ENCODE measurements at places on chromosomes 16 and 17.

- peak; percentile 33 for DNase-seq
Measured at GRCh38 chr17:2786176-2786881, 9.9 kb upstream of the RAP1GAP2 start.

DNA sequence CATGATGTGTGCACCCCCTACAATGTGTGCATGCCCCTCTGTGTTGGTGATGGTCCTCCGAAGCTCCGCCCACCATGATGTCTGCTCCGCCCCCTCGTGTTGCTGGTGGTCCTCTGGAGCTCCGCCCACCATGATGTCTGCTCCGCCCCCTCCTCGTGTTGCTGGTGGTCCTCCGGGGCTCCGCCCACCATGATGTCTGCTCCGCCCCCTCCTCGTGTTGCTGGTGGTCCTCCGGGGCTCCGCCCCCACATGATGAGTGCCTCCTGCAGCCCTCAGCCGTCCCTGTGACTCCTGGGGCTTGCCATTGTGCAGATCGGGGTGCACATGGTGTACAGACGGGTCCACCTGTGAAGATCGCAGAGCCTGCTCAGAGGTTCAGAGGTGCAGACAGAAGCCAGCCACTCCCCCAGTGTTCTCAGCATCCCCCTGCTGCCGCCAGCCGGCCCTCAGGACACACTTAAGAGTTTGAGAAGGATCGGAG, 129.1 kb upstream of the CHMP6 start:
- DNase-seq, result no peak

DNA sequence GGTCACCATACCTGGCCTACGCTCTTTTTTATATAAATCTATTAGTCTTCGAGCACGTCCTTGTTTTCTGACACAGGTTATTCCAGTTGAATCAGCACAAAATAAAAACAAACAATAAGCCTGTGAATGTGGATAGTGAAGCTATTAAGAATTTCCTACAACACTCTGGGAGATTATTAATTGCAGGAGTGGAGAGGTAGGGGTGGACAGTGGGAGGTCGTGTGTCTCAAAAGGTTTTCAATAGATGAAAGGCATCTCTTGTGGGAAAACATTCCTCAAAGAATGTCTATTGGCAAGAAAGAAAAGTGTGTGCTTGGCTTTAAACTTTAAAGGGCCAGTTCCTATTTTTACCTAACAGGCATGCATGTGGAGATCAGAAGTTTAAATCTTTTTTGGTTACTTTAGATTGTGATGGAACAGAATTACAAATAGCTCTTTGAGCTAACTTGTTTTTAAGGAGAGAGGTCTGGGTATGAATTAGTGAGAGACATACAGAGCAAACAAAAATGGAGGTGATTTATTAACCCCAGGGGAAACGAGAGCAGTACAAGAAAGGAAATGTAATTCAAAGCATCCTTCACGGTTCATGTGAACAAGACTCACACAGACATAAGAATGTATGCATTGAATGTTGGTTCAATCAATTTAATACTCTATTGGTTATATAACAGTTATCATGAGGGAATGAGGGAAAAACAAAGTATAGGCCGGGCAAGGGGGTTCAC, 9.0 kb downstream of the SMYD4 start:
- DNase-seq, result no peak

DNA sequence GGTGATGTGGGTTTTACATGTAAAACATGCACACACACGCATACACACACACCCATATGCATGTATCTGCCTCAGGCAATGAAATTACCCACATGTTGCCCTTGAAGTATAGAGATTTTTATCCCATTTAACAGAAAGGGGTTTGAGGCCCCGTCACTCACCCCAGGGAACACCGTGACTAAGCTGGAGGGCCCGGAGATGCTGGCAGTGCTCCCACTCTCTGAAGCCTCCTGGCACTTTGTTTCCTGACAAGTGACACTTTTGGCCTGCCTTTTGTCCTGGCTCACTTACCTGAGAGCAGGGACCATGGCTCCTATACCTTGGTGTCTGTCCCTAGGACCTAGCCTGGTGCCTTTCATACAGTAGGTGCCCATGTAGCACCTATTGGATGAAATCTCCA, 50.0 kb upstream of the TNRC6C start:
- no peak for DNase-seq

DNA sequence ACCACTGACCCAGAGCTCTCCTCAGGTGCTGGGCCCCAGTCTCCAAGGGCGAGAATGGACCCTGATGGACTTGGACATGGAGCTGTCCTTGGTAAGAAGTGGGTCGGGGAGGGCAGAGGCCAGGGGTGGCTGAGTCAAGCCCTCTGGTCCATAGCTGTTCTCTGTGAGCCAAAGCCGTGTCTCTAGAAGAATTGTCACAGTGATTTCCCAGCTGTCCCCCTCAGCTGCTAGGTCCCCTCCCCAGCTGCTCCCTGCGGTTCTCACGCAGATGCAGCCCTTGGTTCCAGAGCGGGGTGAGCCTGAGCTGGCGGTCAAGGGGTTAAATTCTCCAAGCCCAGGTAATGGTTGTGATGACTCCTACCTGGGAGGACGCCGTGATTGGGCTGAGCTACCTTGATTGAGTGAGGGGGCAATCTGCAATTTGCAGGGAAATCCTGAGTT, 1.3 kb upstream of the NOL3 start:
- DNase-seq, result no peak

DNA sequence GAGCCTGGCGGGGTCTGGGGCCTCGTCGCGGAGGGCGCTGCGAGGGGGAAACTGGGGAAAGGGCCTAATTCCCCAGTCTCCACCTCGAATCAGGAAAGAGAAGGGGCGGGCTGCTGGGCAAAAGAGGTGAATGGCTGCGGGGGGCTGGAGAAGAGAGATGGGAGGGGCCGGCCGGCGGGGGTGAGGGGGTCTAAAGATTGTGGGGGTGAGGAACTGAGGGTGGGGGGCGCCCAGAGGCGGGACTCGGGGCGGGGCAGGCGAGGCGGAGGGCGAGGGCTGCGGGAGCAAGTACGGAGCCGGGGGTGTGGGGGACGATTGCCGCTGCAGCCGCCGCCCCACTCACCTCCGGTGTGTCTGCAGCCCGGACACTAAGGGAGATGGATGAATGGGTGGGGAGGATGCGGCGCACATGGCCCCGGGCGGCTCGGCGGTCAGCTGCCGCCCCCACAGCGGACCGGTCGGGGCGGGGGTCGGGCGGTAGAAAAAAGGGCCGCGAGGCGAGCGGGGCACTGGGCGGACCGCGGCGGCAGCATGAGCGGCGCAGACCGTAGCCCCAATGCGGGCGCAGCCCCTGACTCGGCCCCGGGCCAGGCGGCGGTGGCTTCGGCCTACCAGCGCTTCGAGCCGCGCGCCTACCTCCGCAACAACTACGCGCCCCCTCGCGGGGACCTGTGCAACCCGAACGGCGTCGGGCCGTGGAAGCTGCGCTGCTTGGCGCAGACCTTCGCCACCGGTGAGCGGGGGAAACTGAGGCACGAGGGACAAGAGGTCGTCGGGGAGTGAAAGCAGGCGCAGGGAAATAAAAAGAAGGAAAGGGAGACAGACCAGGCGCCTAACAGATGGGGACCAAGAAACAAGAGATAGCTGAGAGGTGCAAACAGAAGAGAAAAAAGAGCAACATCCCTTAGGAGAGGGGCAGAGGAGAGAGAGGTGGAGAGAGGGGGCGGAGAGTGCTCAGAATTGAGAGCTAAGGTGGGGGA, at the start of gene PNMT:
Gene PNMT (plus strand): TSS at position 509 of the 980 bp plus-strand sequence. CDS start 23 bp downstream, at position 532.
- DNase-seq, result peak; percentile 35

- no peak for DNase-seq
Measured at GRCh38 chr17:78997231-78997741, 12.3 kb downstream of the CANT1 start.
